Activated CD4-positive, alpha-beta T cell treated with anti-CD3 and anti-CD28 coated beads for 4 hours (primary cell): ENCODE measurements at places on chromosomes 1 and 21.
A peak's percentile ranks its signal among the peaks of the same experiment; 100 is the strongest.

DNA sequence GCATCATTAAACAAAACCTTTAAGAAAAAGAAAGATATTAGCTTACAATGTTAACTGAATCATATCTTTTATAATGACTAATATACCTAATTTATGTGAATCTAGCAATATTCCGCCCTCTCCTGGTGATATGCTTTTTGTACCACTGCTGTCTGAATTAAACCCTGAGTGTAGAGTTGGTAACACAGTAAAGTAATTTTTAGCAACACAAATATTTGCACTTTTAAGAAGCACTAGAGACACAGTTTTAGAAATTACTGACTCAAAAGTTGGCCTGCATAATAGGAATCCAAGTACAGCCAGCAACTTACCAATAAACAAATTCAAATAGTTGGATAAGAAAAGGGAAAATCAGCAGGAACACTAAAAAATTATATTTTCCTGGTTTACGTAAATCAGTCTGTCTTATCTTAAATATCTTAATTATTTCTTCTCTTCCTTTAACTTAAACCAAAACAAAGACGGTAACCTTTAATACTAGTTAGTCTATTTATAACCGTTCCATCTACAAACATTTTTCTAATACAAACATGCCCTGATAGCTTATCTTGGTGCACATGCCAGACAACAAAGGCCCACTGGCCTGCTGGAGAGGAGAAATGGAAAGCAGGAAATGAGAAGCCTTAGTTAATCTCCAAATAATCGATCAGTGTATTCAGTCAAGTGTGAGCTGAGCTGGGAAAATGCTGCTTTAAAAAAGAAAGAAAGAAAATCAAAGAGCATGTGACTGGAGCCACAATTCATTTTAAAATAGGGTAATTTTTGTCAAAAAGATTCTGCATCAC lies 246.0 kb downstream of the RERE start:
- DNase-seq: no peak

DNA sequence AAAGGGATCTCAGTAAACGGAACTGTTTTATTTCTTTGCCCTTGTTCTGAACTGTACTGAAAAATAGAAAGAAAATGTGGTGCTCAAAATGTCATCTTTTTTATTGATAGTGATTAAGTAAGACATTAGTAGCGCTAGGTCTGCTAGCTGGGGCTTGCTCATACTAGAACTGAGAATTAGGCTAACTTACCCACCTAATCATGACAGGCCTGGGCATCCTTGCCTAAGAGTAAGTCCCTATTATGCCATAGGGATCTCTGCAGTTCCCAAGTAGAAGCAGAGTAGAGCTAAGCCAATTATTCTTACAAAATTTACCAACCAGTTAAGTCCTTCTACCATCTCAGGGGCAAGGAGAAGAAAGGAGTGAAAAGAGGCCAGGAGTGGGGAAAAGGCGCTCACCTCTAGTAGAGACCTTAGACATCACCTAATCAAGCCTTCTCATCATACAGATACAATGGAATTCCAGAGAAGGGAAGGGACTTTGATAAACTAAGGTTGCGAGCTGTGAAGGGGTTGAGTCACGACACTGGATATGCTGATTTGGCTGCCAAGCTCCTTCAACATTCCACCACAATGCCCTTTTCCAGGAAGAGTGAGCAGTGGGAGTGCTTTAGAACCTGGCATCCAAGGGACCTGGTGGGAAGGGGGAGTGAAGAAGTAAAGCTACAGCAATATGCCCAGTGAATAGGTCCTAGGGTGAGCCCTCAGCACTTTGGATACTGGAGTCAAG lies 27.7 kb upstream of the RPTN start:
- no peak for DNase-seq

GRCh38 chr1:232416026-232416568 lies 213.8 kb downstream of the SIPA1L2 start:
- DNase-seq: no peak

DNA sequence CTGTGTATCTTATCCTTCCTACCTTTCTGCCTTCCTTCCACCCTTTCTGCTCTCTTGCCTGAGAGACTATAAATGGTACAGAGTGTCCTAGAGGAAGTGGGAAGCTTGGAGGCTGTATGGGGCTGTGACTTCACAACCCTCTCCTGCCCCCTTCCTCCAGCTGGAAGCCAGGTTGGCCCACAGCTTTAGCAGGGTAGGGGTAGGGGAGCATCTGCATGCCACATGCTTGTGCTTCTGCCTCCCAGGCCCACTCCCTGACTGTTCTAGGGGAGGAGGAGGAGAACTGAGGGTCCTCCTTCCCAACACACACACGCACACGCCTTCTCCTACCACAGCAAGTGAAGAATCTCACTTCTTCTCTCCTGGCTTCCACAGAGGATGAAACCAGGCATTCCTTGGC lies 3.9 kb upstream of the SLC27A3 start:
- no peak for DNase-seq

- peak; percentile 86 for DNase-seq
These were observed 20.8 kb upstream of the MACF1 start for GRCh38 chr1:39183503-39184353.

DNA sequence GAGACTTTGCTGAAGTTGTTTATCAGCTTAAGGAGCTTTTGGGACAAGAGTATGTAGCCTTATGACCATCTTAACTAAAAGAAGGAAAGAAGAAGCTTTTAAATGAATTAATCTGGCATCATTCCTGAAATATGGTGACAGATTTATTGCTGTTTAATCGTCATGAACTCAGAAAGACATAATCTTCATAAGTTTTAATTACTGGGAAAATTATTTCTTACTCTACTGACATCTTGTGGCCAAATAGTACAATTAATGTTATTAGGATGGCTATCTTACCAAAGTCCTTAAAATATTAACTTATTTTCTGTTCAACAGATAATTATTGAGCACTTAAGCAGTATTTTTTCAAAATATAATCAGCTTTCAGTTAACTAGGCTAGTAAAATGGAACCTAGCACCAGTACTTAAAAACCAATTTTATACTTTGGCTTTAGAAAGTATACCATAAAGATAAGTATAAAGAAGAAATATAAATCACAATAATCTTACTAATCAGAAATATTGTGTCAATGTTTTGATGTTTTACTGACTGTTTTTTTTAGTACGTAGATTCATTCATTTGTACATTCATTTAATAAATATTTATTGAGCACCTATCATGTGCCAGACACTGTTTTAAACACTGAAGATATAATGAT lies 34.7 kb upstream of the GPR25 start:
- no peak for DNase-seq

GRCh38 chr1:189868021-189868420 lies 609.6 kb downstream of the BRINP3 start:
- DNase-seq: no peak

DNA sequence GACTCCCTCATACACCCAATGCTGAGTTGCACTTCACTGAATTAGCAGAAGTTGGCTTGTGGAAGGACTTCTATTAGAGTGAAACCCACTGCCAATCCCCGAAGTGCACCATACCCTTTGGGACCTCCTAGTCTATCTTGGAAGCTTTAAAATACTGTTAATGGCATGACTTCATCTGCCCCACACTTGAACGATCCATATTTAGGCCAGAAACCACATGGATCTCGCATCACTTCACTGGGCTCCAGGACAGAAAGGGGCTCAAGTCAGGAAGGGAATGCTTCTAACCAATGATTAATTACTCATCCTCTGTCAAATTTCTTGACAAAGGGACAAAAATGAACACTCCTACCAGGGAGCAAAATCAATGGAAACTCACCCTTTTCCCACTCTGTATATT lies 69.1 kb downstream of the BCAR3 start:
- DNase-seq: no peak

DNA sequence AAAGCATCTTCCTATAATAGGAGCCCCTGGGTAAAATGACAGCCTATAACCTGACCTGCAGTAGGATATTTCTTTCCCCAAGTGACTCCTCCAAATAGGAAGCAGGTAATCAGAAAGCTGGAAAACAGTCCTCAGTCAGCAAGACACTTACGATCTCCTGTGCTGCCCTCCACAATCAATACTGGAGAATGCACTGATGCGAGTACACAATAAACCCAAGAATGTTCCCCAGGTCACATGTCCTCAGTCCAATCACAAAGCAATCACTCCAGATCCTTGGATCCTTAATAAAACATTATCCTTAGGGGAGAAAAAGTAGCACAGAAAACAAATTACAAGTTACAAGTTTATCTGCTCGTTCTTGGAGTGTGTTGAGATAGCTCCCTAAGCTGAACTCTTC lies 233.1 kb downstream of the SLC45A1 start:
- DNase-seq: no peak

GRCh38 chr1:197673292-197673691 lies 102.0 kb downstream of the DENND1B start:
- DNase-seq: no peak

- peak; percentile 46 for DNase-seq
These were observed 27.5 kb downstream of the ATP8B2 start for GRCh38 chr1:154352581-154353459.

DNA sequence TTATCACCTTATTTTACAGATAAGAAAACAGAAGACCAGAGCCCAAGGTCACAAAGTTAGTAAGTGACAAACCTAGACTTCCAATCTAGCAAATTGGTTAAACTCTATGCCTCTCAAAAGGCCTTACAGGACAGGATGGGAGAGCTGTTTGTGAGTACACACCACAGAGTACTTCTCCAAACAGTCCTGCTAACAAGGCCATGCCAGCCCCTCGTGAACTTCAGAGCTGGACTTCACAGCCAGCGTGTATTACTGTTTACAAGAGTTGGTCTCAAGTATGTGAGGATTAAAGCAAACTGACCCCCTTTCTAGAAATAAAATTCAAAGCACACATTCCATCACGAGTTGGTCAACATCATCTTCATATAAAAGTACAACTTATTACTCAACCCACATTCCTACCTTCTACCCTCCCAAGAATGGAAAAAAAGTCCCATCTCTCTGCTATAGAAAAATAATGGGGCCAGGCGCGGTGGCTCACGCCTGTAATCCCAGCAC lies 19.8 kb upstream of the UBR4 start:
- DNase-seq: no peak

DNA sequence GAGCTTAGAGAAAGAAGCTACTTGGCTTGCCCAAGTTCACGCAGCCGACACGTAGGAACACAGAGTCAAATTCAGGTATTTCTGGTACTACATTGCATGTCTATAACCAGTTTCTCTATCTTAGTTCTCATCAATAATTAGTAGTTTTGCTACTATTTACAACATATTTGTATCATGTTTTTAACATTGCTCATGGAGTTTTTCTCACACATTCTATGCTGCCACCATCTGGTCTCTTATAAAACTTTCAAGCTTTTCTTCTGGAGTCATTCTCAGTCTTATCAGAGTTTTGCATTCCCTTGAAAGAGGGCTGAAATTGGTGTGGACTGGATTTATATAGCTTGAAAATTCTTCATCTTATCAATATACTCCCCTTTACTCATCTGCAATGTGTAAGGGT lies 118.8 kb upstream of the PALMD start:
- no peak for DNase-seq

GRCh38 chr21:41821081-41821755 lies 54.4 kb upstream of the RIPK4 start:
- DNase-seq: no peak

DNA sequence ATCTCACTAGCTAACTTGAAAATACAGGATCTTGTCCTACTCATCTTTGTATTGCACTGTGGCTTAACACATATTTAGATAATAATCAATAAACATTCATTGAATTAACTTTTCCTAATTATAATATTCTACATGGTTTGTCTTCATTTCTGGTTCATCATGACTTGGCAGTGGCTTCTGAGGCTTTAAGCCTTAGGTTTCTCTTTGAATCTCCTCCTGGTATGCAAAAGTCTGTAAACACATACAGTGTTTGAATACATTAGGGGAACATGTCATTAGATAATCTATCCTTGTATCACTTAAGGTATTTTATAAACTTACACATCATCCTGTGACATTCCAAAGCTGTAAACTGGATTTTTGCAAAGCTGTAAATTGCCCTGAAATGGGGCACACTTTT lies 20.6 kb downstream of the CTSK start:
- DNase-seq: no peak

DNA sequence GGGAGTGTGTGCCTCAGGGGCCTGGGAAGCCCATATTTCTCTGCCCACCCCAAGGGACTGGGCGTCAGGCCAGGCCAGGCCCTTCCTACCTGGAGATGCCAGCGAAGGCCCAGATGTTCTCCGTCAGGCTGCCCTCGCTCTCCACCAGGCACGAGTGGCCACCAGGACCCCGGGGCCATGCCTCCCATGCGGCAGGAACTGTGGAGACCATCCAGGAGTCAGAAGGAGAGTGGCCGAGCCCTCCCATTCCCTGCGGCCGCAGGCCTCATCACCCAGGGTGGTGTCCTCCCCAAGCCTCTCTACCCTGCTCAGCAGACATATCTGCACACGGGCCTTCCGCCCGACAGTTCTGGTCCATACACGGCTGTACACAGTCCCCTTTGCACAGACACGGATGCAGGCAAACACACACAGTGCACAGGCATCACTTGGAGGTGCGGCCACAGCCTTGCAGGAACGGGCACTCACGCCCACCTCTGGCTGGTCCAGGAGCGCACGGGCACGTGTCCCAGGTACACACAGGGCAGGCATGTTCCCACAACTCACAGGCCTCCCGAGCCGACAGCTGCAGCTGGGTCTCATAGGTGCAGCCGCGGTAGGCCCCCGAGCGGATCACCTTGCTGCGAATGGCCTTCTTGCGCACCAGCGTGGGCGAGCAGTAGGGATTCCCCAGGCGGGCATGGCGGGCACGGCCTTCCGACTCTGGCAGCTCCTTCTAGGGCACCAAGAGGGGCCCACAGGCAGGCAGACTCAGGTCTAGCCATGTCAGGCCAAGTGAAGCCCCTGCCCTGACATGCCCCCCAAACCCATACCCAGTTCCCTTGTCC lies 5.9 kb upstream of the KIF17 start:
- no peak for DNase-seq

DNA sequence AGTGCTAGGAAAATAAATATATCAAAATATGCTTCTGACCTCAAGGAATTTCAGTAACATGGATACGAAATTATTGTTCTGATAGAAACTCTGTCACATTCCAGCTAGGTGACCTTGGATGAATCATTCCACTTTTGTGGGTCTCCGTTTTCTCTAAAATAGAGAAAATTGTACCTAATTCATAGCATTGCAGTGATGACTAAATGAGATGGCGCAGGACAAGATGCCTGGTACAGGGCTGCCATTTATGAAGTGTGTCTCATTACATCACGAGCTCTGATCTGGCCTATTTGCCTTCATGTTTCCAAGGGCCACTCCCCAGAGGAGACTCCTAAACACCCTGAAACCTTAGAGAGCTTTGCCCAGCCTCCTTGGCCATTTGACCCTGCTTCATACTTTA lies 480.0 kb upstream of the USP24 start:
- DNase-seq: no peak

DNA sequence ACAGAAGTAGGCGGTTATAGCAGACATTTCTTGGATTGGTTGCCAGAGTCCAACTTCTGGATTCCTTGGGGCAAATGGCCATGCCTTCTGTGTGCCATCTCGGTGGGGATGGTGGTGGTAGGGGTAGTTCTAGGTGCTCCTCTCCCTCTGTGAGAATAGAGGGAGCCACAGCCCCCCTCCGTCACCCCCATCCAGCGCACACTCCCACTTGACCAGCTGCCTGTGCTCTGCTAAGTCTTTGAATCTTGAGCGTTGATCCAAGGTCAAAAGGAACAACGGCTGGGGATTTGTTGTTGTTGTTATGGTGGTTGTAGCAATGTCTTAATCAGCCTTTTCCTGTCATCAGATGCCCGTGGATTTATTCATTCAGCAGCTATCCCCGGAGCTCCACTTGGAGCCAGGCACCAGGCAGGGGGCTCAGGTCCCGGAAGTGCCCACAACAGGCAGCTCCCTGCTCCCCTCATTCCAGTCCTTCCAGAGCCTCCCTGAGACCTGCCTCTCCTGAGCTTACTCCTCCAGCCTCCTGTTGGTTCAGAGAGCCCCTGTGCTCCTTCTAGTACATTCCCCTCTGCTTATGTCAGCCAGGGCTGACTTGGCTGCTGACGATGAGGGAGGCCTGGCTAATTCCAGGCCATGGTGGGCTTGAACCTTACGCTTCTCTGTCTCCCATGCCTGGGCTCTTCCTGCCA lies 146.6 kb upstream of the WNT4 start:
- DNase-seq: no peak
